Fibroblast of upper back skin (primary cell): ENCODE measurements at places on chromosomes 6 and 20.
A peak's percentile ranks its signal among the peaks of the same experiment; 100 is the strongest.

DNA sequence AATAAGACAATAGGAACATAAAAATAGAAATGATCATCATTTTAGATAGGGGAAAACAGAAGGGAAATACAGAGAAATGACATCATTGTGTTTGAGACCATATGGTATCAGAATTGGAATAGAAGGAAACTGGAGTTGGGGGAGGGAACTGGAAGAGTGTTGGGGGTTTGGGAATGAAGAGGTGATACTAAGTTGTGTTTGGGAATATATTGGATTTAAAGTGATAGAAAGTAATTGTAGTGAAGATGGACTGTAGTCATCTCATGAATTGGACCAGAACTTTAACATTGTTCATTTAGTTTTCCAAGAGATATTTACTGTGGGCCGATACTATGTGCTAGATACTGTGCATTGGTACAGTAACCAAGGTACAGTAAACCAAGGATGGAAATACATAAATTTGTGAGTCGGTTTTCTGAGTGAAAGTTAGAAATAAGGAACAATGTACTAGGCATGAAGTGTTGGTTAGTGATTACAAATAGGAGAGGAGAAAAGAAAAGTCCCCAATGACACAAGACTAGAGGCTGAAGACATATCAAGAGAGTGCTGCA is 32.3 kb downstream of the KCNQ5 start:
- no peak for DNase-seq

DNA sequence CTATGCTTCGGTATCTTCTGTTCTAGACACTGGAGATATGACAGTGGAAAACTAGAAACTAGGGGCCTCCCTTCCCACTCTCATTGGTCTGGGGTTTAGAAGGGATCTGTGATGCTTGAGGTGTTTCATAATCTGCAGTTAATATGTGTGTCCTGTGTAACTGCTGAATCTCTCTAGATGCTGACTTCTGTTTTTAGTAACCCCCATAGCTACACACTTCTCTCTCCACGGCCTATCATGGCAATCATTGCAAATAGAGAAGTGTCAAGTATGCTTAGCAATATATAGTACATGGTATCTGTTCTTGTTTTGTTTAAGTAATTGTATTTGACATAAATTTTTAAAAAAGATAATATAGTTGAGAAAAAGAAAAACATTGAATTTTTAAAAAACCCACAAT is 394.6 kb upstream of the MMS22L start:
- no peak for DNase-seq

GRCh38 chr6:56230976-56231566 is 16.3 kb downstream of the COL21A1 start:
- no peak for DNase-seq

GRCh38 chr20:1997483-1998192 is 3.8 kb upstream of the PDYN start:
- DNase-seq = no peak

- peak; percentile 82 for DNase-seq
These were observed 40.4 kb downstream of the MDGA1 start for GRCh38 chr6:37657112-37657886.

GRCh38 chr6:134447423-134447822 is 129.5 kb upstream of the SGK1 start:
- DNase-seq = peak; percentile 58

DNA sequence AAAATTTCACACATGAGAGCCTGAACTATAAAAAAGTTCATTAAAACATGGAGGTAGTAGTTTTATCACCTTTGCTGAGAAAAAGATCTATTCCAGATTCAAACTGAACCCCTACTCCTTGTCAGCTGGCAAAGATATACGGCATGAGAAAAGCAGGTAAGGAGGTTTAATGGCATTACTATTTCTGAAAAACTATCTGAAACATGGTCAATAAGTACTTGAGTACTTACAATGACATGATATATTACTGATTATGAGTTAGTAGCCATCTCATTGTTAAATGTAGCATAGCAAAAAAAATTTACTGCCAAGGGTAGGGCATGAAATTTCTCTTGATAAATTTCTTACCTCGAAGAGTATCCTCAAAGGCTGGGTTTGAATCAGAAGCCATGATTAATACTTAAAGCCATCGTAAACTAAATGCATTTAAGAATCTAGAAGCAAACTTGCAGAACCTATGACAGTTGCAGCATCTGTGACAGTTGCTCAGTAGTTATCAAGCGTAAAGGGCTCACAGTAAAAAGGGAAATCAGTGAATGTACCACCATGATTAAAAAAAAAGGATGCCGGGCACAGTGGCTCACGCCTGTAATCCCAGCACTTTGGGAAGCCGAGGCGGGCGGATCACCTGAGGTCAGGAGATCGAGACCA is 8.7 kb downstream of the SLC17A5 start:
- no peak for DNase-seq

- DNase-seq = no peak
These were observed 181.1 kb downstream of the CDH4 start for GRCh38 chr20:61433176-61433575.

DNA sequence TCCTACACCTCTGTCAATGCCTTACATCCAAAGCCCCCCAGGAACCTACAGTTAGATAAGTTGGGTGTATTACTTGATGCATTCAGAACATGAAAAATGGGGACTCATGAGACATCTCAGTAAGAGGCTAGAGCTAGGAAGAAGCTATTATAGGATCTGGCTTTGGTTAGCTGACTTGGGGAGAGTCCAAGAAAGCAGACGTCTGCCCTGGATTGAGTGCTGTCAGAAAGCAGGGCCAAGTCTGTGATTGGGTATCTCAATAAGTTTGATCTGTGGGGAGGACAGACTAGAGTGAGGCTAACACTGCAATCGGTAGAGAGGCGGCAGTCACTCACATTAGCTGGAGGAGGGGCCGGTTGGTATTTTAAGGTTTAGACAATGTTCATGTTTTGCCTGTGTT is 79.4 kb upstream of the LRFN2 start:
- DNase-seq = no peak

DNA sequence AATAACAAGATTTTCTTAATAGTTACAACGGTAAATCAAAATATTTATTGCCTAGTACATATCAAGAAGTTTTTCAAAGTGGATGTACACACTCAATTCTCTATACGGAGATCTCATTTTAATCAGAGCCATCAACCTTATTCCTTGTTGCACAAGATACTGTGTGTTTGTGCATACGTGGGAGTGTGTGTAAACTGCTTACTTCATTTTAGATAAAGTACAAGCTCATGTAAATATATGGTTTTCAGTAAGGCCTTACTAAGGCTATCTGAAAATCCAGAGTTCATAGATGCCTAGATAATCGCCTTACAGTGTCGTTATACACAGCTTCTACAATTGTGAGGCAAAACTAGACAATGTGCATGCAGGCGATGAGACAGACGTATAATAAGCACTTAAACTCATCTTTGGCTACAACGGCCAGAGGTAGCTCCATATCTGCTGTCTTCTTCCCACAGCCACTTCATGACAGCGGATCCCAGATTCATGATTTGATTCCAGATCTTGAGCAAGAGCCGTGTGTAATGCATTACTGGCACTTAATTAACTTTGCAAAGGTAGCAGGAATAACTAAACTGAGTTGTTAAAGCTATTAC is 2.5 kb downstream of the PERP start:
- no peak for DNase-seq

- DNase-seq = peak; percentile 100
These were observed 12.4 kb upstream of the PEDS1 start for GRCh38 chr20:50165684-50166554.

GRCh38 chr20:20386192-20386591 is 18.3 kb downstream of the INSM1 start:
- DNase-seq = no peak

DNA sequence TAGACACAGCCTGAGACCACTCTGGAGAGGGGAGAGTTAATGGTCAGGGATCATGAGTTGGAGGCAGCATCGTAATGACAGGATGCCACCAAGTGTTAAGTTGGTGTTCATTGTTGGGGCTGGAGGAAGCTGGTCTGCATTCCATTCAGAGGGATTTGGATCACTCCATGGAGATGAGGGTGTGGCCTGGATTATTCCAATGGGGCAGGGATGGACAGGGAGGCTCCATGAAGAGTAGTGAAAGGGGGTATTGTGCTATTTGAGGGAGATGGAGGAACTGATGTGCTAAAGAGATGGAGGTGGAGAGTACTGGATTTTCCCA is 1.1 kb downstream of the SAPCD1 start:
- DNase-seq = peak; percentile 53

DNA sequence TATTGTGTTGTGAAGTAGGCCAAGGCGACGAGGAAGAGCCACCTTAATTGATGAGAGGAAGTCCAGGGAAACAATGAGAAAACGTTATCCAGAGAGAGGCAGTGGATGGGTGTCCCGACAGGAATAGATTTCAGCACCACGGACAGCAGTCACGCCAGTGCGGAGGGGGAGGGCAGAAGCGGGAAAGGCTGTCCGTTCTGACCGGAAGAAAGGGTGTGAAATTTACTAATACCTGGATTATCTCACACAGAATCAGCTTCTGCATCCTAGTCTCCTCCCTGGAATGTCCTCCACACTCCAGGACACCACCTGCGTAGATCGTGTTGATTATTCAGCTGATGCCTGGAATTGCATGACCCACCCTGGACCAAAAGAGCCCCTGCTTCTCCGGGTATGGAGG is 7.4 kb upstream of the BPIFA3 start:
- DNase-seq = peak; percentile 61

DNA sequence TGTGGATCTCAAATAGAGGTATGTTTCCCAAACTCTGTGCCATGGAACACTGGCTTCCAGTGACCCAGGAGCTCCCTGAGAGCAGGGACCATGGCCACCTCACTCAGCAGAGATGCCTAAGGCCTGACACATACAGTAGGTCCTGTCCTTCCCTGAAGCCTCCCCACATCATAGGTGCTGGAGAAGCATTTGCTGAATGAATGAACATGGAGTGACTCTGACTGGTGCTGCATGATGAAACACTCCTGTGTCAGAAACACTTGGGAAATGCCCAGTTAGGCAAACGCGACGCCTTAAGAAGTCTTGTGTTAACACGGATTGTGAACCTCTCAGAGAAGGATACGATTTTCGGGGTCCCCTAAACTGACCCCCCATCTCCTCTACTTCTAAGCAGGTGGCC is 14.3 kb downstream of the SLA2 start:
- DNase-seq = peak; percentile 2

GRCh38 chr6:37077905-37078296 is 72.4 kb downstream of the FGD2 start:
- DNase-seq = peak; percentile 99

- DNase-seq = peak; percentile 69
These were observed 31.5 kb upstream of the TGM2 start for GRCh38 chr20:38196592-38196991.

DNA sequence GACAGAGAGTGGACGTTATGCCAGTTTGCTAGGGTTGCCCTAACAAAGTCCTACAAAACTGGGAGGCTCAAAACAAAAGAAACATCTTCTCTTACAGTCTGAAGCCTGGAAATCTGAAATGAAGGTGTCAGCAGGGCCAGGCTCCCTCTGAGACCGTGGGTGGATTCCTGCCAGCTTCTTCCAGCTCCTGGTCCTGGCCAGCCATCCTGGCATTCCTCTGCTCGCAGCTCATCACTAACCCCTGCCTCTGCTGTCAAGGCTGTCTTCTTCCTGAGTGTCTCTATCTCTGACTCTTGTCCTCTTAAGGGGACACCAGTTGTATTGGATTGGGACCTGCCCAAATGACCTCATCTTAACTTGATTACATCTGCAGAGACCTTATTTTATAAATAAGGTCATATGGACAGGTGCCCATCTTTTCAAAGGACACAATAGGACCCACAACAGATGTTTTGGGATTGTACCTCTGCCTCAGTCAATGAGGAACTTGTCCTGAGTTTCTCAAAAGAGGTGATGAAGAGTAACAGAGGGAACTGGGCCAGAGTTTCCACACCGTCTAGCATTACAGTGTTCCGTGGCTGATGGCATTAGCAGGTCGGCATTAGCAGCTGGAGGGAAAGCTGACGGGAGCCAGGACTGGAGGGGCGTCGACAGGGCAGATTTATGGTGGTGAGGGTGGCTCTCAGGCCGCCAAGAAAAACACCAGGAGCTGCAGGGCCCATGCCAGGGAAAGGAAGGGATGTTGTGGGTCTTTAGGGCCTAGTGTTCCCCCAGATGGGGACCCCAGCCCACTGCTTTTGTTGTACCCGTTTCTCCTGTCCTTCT is 157.3 kb downstream of the TBXT start:
- DNase-seq = peak; percentile 58
